ENCODE measurements at places on chromosomes 5 and 9.
A peak's percentile ranks its signal among the peaks of the same experiment; 100 is the strongest.

- no peak for DNase-seq
- H3K4me1 ChIP-seq = peaks cover 49% of the 10 kb centered on the region
- peak overlapping the region; percentile 99 for H3K27ac ChIP-seq
- H3K36me3 ChIP-seq = no peaks in the 10 kb centered on the region
- H3K4me3 ChIP-seq = no peak overlapping the region
These were observed 18.3 kb upstream of the NDST1 start for GRCh38 chr5:150489360-150490295.

DNA sequence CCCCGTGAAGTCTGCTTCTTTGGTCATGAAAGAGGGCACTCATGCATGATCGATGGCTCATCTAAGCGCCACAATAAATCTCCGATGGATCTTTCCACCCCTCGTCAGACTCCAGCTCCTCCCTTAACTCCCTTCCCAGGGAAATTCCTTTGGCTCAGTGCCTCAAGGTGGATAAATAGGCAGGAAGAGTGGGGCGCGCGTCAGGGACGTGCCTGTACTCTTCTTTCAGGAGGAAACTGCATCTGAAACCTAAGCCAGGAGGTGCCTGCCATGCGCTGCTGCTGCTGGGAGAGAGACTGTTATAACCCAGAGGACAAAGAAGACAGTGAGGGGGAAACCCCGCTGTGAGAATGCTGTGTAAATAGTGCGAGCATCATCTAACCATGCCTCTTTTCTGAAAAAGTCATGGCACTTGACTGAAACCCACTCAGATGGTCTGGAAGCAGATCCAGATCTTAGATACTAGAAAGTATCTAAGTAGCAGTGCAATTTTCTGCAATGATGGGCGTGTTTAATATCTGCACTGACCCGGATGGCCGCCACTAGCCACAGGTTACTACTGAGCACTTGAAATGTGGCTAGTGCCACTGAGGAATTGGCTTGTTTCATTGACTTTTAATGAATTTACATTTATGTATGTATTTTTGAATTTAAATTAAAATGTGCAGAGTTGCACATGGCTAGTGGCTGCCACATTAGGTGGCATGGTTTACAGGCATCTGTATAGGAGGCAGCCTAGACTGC, 120.3 kb upstream of the BASP1 start:
- no peak for DNase-seq
- H3K27me3 ChIP-seq = no peaks in the 10 kb centered on the region
- H3K4me1 ChIP-seq = no peaks in the 10 kb centered on the region
- no peak overlapping the region for H3K27ac ChIP-seq
- no peak overlapping the region for H3K4me3 ChIP-seq
- H3K36me3 ChIP-seq = no peaks in the 10 kb centered on the region

GRCh38 chr5:123303802-123304201, 119.4 kb downstream of the CEP120 start:
- no peaks in the 10 kb centered on the region for H3K27me3 ChIP-seq
- H3K4me3 ChIP-seq = no peak overlapping the region
- no peak for DNase-seq
- no peaks in the 10 kb centered on the region for H3K36me3 ChIP-seq

DNA sequence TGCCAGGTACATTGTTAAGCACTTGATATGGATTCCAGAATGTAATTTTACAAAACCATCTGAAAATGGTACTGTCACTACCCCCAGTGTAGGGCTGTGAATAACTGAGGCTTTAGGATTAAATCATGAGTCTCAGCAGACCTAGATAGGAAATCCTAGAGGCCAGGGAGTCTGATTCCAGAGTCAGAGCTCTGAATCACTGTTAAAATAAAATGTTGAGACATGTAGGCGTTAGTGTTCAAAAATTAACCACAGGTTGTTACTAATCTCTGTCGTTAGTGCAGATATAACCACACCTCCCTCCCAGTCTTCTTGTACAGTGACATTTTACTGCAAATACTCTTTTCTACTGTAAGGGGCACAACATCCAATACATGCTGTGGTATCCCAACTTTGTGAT, 1828.8 kb downstream of the MAT2B start:
- H3K36me3 ChIP-seq = no peaks in the 10 kb centered on the region
- DNase-seq = no peak
- no peak overlapping the region for H3K4me3 ChIP-seq
- H3K27me3 ChIP-seq = no peaks in the 10 kb centered on the region
- H3K4me1 ChIP-seq = no peaks in the 10 kb centered on the region

GRCh38 chr9:98867429-98868168, 60.1 kb downstream of the GALNT12 start:
- H3K27ac ChIP-seq = peak overlapping the region; percentile 67
- no peaks in the 10 kb centered on the region for H3K27me3 ChIP-seq
- peak; percentile 77 for DNase-seq

DNA sequence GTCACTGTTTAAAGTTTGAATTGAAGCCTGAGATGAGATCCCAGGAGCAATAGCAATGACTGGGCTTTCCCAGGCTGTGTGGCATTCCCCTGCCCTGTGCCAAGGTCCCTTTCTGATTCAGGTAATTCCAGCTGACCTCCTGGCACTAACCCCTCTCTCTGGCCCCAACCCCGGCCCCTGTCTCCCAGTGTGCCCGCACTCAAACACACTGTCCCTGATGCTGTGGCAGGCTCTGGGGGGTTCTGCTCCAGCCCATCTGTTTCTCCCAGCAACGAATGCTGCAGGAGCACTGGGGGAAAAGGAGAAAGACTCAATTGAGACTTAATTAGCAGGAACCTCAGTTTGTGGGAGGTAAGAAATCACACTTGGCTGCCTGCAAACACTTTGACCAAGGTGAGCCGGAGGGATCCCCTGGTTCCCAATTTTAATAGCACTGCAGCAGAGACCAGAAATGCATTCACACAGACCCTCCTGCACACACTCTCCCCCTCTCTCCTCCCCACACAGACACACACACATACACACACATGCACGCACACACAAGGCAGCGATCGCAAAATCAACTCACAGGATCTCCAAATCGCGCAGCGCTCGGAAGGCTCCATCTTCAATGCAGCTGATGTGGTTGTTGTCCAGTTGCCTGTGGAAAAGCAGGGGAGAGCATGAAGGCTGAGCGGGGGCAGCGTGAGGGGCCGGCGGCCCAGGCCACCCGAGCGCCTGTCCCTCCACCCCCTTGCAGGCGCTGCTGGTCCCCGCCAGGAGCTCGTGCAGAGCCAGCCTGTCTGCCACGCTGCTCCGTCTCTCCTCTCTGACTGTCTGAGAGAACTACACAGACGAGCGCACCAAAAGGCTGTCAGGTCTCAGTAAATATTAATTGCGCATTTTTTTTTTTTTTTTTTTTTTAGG, 265.1 kb upstream of the PANK3 start:
- H3K27me3 ChIP-seq = no peaks in the 10 kb centered on the region
- no peak overlapping the region for H3K4me3 ChIP-seq
- no peak for DNase-seq
- no peaks in the 10 kb centered on the region for H3K4me1 ChIP-seq
- no peak overlapping the region for H3K27ac ChIP-seq

GRCh38 chr9:77587042-77587441, 61.1 kb downstream of the GNA14 start:
- H3K36me3 ChIP-seq = no peaks in the 10 kb centered on the region
- H3K4me1 ChIP-seq = no peaks in the 10 kb centered on the region

DNA sequence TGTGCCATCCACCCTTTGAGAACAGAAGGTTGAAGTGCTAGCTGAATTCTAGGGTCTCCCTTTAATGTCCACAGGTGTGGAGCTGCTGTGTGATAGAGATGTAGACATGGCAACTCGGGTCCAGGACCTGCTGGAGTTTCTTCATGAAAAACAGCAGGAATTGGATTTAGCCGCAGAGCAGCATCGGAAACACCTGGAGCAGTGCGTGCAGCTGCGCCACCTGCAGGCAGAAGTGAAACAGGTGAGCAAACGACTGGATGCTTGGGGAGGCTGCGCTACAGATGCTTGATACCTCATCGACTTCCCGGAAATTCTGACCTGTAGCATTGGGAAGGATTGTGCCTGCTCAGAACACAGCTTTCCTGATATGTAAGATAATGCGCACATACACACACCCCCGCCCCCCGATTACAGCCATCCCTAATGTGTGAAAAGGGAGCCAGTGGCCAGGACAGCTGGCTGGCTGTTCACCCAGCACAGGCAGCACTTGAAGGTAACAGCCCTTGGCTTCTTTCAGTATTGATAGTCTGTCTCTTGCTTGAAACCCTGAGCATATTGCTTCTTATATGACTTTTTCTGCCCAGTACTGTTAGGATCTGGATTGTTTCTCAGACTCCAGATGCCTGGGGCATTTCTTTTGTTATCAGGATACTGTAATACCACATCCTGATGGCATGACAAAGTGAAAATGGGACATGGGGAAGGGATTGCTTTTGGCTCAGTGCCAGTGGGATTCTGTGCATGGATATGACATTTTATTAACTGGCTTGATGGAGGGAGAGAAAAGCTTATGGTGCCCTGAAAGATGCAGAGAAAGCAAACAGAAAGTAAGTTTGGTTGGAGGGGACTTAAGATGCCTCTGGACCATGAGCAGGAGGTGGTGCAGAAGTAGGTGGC, 216.8 kb upstream of the OTULINL start:
- DNase-seq = no peak

DNA sequence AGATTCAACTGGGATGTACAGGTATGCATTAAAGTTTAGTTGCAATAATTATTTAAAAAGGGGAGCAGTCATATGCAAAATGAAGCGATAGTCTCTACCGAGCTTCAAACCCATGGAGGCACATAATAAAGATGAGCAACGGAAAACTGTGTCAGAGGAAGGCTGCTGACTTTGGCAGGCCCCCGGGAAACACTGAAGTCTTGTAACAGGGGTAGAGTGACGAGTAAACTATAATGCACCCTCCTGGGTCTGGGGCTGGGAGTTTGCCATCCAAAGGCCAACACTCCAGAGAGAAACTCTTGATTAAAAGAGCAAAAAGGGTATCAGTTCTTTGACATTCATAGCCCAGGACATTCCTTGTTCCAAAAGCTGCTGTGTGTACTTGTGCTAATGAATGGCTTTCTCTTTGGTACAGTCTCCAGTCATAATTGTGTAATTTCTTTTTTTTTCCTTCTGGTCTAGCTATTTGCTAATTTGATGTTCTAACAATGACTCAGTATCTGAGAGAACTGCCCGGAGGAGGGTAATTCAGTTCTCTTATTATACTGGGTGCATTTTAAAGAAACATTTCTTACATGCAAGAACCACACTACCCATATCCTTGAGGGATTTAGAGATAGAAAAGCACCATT, 59.2 kb downstream of the TNC start:
- no peaks in the 10 kb centered on the region for H3K36me3 ChIP-seq
- H3K4me3 ChIP-seq = no peak overlapping the region
- no peak for DNase-seq
- peak overlapping the region; percentile 13 for H3K27ac ChIP-seq
- no peaks in the 10 kb centered on the region for H3K27me3 ChIP-seq

DNA sequence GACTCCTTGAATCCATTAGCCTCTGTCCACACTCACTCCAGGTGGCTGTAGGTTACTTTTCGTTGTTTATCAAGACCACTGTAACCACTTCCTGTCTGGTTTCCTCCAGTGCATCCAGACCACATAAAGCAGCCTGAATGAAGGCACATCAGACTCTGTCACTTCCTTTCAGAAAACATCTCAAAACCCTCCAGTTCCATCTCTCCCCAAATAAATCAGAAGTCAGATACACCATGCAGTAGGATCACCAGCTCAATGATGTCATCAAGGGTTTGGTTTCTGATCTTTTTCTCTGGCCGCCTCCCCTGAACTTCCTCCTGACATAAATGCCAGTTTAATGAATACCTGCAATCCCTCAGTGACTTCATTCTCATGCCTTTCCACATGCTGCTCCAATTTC, 161.2 kb downstream of the ZNF462 start:
- H3K36me3 ChIP-seq = no peaks in the 10 kb centered on the region
- no peaks in the 10 kb centered on the region for H3K4me1 ChIP-seq
- no peak overlapping the region for H3K4me3 ChIP-seq
- no peak overlapping the region for H3K27ac ChIP-seq
- no peak for DNase-seq

GRCh38 chr9:77896269-77896937, 135.2 kb downstream of the GNAQ start:
- DNase-seq = no peak
- no peaks in the 10 kb centered on the region for H3K36me3 ChIP-seq
- H3K27me3 ChIP-seq = no peaks in the 10 kb centered on the region
- H3K27ac ChIP-seq = no peak overlapping the region

- H3K4me1 ChIP-seq = no peaks in the 10 kb centered on the region
- H3K27me3 ChIP-seq = no peaks in the 10 kb centered on the region
- H3K4me3 ChIP-seq = no peak overlapping the region
- H3K36me3 ChIP-seq = no peaks in the 10 kb centered on the region
These were observed 411.7 kb upstream of the KCNN2 start for GRCh38 chr5:113950186-113950585.

GRCh38 chr9:132324425-132324824, 30.4 kb downstream of the SETX start:
- no peak for DNase-seq
- H3K27ac ChIP-seq = no peak overlapping the region
- no peak overlapping the region for H3K4me3 ChIP-seq
- H3K36me3 ChIP-seq = no peaks in the 10 kb centered on the region

GRCh38 chr9:4937446-4937845, 47.6 kb upstream of the JAK2 start:
- no peak overlapping the region for H3K27ac ChIP-seq
- no peaks in the 10 kb centered on the region for H3K4me1 ChIP-seq
- H3K27me3 ChIP-seq = no peaks in the 10 kb centered on the region
- H3K36me3 ChIP-seq = no peaks in the 10 kb centered on the region

DNA sequence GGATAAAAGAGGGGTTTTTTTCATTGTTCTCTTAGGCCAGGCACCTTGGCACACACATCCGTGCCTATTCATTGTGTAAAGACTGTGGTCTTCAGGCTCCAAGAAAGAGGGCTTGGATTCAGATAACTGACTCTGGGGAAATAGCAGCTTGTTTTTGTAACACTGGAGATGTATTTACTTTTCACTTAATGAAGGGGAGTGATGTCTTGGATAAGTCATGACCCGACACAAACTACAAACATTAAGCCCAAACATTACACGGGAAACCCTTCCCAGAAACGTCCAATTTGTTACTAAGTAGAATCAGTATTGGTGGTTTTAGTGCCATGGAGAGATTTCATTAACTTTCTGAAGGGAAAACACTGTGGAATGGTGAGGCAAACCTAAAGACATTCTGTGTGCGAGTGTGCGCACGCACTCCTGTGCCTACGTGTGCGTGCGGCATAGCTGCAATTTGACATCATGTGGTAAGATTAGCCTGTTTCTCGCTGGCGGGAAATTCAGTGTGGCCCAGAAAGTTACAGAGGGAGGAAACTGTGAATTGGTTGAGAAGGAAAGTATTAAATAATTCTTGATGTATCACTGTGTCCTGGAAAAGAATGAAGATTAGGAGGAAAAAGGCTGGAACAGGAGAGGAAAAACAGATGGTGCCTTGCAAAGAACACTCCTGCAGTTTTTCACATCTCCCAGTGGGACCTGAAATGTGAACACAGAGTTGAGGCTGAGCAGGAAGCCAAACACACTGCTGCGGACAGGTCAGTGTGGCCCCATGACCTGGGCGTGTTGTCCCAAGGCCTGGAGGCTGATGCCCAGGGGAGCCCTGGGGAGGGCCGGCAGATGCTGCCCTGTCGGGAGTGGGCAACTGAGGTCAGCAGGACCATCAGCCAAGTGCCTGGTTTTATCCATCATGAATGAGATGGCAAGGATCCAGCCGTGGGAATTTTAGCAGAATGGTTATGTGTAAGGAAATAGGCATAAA, 108.5 kb downstream of the GAS1 start:
- peak; percentile 17 for DNase-seq
- no peak overlapping the region for H3K4me3 ChIP-seq
- H3K36me3 ChIP-seq = no peaks in the 10 kb centered on the region
